ENCODE measurements at places on chromosomes 7 and 10. TPM values are rescaled to one million over a fixed set of nuclear protein-coding genes. Genes with fewer than 3 reads are reported as not detected.

GJD4 gene
- 0.77 TPM for total RNA-seq

CLCN1 gene
- not detected for total RNA-seq

DNA sequence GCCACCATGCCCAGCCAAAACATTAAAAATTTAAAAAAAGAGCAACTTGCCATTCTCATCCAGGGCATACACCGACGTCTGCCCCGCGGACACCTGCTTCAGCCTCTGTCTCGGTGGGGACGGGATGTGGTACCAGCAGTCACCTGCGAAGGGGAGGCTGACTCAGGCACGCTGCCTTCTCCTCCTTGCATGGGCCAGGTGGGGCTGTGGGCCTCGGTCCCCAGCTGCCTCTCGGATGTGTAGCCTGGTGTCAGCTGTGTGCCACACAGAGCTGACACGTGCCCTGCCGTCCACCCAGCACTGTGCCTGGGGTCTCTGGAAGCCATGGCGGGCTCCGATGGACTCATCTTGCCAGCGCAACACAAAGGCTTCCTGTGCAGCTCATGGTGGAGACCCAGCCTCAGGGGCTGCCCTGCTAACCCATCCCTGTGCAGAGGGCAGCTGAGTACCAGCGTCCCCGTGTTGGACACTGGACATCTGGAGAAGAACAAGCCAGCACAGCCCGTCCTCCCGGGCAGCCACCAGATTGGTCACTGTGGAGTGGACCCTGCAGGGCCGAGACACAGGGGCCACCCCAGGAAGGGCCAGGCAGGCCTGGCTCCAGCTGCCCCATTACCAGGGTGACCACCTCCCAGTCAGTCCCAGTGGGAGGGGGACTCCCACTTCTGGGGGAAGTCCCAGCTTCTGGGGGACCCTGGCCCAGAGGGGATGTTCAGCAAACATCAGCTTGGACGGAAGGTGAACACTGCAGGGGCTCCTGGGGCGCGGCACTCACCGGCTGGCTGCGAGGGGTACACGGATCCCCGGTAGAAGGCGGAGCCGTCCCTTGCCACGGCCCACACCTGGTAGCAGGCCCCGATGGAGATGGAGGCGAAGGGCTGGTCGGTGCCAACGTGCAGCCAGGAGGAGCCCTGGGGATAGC, 10.6 kb downstream of the BHLHA15 start:
- no peak for DNase-seq

GRCh38 chr10:126734015-126734414, 63.5 kb upstream of the C10orf90 start:
- DNase-seq: no peak

- no peak for DNase-seq
Observed at GRCh38 chr10:71125749-71126107, 86.6 kb upstream of the UNC5B start.

- no peak for DNase-seq
Observed at GRCh38 chr7:5429857-5430611, 6.4 kb upstream of the TNRC18 start.

GRCh38 chr7:151244196-151244840, 4.2 kb downstream of the SMARCD3 start:
- DNase-seq: no peak

- no peak for DNase-seq
Observed at GRCh38 chr10:79182781-79183467, 114.2 kb downstream of the ZMIZ1 start.
